ENCODE measurements at places on chromosomes 6 and 20.
A peak's percentile ranks its signal among the peaks of the same experiment; 100 is the strongest.

GRCh38 chr20:43667341-43668132, 623 bp downstream of the MYBL2 start:
- peak; percentile 86 for DNase-seq

- no peak for DNase-seq
Measured at GRCh38 chr6:167442245-167442644, 117.4 kb downstream of the TTLL2 start.

DNA sequence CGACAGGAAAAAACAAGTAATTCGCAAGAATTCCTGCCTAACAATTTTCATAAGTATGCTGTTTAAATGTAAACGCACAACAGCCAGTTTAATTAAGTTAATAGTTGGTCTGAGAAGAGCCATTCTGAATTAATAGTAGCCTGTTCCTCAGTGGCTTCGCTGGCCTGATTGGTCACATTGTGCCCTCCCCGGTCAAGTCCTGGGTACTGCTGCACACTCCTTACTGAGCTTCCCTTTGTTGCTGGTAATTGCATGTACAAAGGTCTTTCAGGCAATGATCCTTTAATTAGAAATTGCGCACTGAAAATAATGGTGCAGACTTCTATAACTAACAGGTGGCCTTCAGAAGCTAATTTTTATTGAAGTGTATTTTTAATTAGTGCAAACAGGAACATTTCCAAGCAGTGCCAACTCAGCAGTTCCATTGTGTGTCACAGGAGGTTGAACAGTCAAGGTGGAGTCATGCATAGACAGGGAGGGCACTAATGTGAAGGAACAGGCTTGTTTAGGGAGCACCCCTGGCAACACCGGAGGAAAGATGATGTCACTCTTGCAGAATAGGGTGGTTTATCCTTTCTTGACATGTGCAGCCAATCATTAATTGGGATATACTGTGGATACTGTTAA, 92.6 kb upstream of the SLC22A23 start:
- DNase-seq = no peak

DNA sequence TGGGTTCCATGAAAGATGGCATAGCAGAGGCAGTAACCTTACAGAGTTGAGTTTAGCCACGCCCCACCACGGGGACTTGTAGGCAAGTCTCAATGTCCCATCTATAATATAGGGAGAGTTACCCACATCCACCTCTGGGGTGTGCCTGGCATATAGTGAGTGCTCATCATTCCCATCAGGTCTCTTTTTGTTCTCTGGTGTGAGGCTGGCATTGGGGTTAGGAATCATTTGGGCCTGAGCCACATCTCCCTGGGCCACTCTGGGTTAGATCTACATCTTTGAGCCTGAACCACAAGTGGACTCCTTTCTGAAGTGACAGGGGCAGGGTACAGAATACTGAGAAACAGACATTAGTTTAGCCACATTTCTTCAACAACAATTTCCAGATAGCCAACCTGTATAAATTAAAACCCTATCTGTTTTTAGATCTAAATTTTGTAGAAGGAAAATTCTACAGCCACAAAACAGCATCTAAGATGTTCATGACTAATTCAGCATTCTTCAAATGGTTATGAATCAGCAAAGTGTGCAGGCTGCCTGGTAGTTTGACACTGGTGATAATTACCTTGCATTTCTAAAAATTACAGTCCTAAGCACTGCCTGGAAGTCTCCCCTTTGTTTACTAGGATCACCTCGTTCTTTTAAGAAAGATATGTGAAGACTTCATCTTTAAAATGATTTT, 20.1 kb downstream of the RNF24 start:
- DNase-seq = no peak

GRCh38 chr20:57587278-57587988, 26.5 kb downstream of the PCK1 start:
- DNase-seq = no peak

- no peak for DNase-seq
Measured at GRCh38 chr6:159582736-159583135, 110.3 kb downstream of the SOD2 start.

All from B cell (primary cell).